ENCODE measurements at places on chromosomes 7 and 10.

- no peak for DNase-seq
These were observed 93.8 kb upstream of the MTPN start for GRCh38 chr7:136070736-136071505.

DNA sequence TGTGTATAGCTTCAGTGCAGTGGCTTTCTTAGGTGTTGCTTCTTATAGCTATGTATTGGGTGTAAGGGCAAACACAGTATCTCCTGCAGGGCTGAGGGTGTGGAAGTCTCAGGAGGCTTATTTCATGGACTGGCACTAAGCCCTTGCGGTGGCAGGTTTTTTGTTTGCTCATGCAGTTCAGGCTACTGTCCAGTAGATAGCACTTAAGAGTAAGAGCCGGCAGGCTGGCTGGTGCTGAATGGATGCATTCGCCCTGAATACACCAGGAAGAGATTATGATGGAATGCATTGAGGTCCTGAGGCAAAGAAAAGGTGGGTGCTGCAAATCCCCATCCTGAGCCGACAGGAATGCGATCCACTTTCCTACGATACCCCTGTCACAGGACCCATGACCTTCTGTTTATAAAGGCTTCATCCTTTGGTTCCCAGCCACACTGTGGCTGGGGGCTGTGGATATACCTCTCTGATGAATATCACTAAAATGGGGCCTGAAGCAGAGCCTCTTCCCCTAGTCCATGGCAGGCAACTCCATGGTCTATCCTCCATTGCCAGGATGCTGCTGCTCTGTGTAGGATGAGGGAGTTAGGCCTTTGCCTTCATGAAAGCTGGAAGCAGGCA lies 44.9 kb downstream of the ANXA8 start:
- peak; percentile 26 for DNase-seq

DNA sequence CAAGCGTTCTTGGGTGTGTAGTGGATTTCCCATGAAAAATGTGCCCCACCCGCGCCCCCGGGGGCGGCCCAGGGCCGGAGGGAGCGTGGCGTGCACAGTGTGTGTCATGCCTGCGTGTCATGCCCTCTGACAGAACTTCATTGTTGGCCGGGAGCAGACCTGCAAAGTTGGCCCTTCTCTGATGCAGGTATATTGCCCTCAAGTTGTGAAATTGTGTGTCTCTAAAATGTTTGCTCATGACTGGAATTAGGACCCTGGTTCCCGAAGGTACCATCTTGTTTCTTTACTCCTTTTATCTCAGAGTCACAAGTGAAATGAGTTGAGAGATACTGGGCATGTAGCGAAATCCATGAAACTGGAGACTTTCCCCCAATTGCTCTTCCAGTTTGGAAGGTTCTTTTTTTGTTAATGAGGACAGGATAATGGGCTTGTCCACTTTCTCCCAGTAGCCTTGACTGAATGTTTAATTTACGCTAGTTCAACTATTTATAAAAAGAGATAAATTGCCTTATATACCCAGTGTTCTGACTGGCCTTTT lies 26.2 kb downstream of the ADK start:
- DNase-seq: no peak

- no peak for DNase-seq
These were observed 189.7 kb downstream of the TCF7L2 start for GRCh38 chr10:113139699-113140098.

DNA sequence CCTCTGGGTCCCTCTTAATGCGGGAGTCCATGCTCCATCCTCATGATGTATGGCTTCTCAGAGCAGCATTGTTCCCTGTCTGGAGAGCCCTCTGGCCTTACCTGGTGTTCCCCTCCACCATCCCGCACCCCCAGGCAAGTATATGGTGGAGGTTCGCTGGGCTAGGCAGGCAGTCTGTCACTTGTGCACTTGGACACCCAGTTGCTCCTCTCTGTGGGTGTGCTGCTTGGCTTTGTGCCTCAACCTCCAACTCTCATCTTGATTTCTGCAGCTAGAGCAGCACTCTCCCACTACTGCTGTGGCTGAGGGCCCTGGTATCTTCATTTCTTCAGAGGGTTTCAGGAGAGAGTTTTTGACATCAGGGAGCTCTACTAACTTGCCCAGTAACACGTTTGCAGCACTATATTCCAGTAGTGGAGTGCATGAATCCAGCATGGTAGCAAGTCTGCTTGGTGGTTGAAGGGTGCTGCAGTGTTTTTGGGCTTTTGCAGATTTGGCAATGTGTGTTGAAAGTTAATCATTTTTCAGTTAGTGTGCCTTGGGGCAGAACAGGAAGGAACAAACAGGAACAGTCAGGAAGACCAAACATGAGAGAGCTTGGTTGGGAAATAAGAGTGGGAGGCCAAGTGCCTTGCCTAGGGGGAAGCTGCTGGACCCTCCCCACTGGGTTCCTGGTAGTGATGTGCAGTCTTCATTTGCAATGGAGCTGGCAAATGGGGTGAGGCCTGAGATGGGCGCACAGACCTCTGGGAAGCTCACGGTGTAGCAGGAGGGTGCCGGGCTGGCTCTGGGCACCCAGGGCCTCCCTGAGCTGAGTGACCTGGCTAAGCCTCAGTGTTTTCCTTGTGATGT lies 37.4 kb downstream of the TSPAN14 start:
- DNase-seq: no peak

- no peak for DNase-seq
These were observed 82.6 kb upstream of the ZMIZ1 start for GRCh38 chr10:78985973-78986818.

- DNase-seq: no peak
These were observed 24.0 kb downstream of the SEPTIN14 start for GRCh38 chr7:55838595-55838994.

DNA sequence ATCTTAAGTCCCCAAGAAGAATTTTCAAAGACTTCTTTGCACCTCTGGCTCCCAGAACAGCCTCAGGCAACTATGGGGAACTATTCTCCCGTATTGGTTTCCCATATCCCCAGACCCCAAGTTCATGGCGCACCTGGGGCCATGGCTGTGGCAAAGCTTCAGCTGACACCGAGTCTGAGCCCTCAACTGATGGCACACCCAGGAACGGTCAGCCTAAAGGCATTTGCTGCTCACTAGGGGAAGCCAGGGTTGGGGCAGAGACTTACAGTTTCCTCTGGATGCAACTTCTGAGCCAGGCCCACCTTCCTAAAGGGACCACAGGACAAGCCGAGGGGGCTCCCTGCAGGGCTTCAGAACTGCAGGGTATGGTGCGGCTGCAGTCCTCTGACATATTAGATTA lies 13.7 kb upstream of the CPA1 start:
- DNase-seq: no peak

DNA sequence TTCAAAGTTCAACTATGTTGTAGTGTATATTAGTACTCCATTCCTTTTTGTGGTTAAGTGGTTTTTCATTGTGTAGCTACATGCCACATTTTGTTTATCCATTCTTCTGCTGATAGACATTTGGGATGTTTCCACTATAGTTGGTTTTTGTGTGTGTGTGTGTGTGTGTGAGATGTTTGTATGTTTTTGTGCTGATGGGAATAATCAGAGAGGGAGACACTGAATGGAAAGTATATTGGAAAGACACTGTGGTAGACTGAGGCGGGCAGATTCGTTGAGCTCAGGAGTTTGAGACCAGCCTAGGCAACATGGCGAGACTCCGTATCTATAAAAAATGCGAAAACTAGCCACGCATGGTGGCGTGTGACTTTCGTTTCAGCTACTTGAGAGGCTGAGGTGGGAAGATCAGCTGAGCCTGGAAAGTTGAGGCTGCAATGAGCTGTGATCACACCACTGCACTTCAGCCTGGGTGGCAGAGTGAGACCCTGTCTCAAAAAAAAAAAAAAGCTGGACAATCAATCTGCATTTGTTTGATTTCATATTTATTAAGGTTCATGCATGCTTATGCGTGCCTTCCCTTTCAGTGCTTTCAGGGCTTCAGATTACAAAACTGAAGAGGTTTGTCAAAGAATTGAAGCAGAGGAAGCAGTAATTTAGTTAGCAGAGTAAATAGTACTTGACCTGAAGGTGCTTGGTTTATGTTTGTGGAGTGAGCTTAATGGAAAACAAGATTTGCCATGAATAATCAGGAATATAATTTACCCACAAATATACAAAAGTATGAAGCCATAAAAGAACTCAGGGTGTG lies 14.7 kb downstream of the SEC24C start:
- no peak for DNase-seq

GRCh38 chr7:158819571-158820203 lies 9.6 kb downstream of the ESYT2 start:
- no peak for DNase-seq

GRCh38 chr10:74227697-74228424 lies 76.8 kb downstream of the ADK start:
- peak; percentile 25 for DNase-seq

DNA sequence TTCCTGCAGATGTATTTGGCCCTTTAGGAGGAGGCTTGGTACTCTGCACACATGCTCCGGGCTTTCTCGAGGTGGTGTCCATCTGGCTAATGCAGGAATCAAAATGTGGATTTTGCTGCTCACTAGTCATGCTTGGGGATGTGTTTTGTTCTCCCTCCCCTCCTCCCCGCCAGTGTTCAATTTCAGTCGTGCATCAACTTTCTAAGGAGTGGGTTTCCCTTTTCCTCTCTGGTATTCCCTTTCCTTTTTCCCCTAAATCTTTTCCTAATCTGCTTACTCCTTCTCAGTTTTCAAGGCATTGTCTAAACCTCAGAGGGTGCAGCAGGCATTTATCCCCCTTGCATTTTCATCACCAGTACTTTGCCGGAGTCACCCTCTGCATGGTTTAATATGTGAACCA lies 201.8 kb downstream of the CCDC3 start:
- no peak for DNase-seq

DNA sequence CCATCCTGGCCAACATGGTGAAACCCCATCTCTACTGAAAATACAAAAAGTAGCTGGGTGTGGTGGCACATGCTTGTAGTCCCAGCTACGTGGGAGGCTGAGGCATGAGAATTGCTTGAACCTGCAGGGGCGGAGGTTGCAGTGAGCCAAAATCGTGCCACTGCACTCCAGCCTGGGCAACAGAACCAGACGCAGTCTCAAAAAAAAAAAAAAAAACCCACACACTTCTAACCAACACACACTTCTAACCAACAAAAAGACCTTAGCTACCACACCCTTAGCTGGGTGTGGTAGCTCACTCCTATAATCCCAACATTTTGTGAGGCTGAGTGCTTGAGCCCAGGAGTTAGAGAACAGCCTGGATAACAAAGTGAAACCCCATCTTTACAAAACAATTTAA lies 33.9 kb upstream of the SPOCK2 start:
- DNase-seq: no peak

- no peak for DNase-seq
These were observed 58.8 kb downstream of the POM121L12 start for GRCh38 chr7:53094191-53094590.

GRCh38 chr10:61998937-61999336 lies 97.4 kb downstream of the ARID5B start:
- DNase-seq: no peak

DNA sequence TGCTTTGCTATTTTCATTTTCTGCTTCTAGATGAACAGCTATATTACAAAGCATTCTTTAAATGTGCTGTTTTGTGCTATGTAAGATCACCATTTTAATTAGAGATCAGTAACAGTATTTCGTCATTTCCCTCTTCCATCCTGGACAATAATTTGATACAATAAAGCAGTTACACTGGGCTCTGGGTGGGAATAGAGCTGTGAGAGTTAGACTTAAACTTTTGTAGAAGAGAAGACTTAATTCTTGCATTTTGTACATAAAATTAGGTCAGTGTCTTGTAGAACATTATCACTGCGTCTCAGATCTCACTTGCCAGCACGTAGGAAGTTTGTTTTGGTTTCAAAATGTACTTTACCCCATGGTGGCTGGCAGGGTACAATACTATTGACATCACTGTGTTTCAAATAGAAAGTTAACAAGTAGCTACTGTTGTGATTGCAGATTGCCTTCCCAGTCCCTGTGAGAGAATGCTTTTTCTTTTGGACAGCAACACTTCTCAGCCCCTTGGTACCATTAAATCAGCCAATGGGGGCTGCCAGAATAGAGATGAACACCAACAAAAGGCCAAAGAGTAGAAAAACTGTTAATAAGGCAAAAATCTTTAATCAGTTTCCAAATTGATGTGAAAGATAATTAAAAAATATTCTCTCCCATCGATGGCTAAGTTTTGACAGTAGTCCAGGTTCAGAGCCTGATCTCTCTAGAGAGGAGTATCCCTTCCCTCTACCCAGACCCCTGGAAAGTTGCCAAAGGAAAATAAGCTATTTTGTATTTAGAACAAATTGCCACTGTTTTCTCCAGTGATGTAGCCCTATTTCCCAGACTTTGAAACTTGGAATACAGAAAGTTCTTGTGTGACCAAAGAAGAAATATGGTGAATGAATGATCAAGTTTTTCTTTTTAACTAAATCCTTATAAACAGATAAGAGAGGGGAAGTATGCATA lies 35.1 kb downstream of the SMNDC1 start:
- no peak for DNase-seq

All from kidney epithelial cell (primary cell).